ENCODE measurements at places on chromosomes 5 and 9.

GRCh38 chr9:96436063-96436455 is 13.9 kb upstream of the HABP4 start:
- DNase-seq: no peak

GRCh38 chr5:179603308-179603707 is 20.2 kb downstream of the HNRNPH1 start:
- no peak for DNase-seq

DNA sequence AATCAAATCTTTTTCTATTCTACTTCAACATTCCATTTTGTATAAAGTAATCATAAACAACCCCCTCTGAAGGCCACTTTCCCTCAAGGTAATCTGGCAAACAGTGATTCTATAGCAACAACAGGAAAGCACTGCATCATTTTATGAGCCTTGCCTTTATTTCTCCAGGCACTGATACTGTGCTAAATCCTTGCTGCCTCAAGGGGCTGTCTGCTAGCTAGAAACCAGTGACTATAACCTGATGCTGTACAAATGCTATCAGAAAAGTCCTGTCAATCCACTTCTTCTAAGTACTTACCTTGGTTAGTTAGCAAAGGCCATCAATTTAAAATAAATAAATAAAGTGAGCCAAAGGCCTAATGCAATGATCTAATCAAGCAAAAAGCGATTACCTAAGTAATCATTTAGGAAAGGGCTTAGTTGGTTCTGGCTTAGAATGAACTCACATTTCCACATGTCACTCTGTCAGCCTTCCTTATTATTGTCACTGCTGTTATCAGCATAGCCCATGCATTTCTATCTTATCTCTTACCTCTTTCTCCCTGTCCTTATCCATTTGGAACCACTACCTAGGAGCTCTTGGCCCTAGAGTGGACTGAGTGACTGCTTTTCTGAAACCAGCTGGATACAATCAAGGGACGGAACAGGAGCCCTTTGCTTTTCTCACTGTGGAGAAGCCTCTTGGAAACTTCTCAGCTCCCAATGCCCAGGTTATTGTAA is 246.1 kb upstream of the MEF2C start:
- no peak for DNase-seq

DNA sequence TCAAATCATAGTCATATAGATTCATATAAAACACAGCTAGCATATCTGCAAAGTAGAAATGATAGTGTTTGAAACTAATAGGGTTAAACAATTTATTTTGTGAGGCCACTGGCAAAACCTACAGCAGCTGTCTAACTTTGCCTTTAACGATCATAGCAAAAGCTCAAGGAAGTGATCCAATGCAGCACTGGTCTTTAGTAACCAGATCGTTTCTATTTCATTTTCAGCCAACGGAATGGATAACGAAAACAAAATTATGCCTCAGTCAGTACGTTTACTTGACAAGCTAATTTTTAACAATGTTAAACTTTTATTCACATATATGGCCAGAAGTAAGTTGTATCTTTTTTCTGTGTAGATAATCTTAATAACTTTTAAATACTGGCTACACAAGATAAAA is 17.7 kb downstream of the MLLT3 start:
- no peak for DNase-seq
